ENCODE measurements at places on chromosomes 2 and 18.

- DNase-seq = no peak
These were observed 353.1 kb upstream of the FANCL start for GRCh38 chr2:58594175-58594574.

DNA sequence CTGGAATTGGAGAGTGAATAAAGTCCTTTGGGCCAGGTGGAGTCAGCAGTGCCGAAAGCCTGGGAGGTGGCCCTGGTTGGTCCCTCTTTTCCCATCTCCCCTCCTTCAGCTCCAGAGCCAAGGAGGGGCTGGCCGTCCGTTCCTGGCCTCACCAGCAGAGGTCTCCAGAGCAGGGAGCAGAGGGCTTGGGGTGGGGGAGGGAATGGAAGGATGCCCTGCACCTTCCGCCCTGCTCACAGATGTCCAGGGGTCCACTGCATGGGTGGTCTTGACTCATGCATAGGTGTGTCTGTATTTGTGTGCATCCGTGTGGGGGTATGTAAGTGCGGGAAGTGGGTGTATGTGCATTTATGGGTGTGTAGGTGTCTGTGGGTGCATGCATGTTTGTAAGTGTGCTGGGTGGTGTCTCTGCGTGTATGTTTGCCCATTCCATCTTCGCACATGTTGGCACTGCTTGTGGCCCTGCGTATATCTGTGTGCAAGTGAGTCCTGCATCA is 201.8 kb downstream of the ZFP36L2 start:
- DNase-seq = peak; percentile 75

GRCh38 chr2:130871843-130872740 is 35.4 kb downstream of the ARHGEF4 start:
- DNase-seq = peak; percentile 0

- DNase-seq = no peak
These were observed 1042.9 kb upstream of the ACVR2A start for GRCh38 chr2:146801886-146802285.

DNA sequence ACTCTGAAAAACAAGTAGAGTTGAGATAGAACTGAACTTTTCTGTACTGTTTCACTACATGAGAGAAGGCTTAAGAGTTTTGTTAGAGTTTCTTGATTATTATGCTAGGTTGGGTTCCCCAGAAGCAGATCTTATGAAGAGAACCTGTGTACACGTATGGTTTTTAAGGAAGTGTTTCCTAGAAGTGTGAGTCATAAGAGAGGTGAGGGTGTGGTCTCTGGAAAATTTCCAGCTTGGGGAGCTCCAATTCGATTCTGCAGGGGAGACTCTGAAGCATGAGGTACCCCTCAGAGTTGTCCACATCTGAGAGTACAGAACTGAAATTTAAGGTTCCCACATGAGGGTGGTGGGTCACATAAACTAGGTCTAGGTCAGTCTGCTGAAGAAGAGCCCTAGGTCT is 83.3 kb upstream of the MAP2 start:
- no peak for DNase-seq

DNA sequence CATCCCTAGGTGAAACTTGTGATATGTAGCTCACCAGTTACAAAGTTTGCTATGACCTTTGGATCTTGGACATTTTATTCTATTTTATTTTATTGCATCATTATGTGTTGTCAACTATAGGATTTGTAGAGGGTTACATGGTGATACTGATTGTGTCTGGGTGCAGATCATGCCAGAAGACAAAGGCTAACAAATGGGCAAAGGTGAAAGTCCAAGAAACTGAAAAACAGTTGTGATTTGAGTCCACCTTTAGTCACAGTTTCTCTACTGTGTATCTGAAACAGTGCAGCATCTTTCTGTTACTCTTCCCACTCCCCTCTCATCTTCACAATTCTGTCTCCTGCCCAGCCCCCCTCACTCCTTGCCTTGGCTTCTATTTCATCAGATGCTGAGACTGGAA is 111.9 kb upstream of the LYPD6 start:
- DNase-seq = no peak

GRCh38 chr2:231126123-231126522 is 1.3 kb upstream of the HTR2B start:
- no peak for DNase-seq

GRCh38 chr2:241983571-241984270 is 114.2 kb downstream of the RTP5 start:
- DNase-seq = no peak

DNA sequence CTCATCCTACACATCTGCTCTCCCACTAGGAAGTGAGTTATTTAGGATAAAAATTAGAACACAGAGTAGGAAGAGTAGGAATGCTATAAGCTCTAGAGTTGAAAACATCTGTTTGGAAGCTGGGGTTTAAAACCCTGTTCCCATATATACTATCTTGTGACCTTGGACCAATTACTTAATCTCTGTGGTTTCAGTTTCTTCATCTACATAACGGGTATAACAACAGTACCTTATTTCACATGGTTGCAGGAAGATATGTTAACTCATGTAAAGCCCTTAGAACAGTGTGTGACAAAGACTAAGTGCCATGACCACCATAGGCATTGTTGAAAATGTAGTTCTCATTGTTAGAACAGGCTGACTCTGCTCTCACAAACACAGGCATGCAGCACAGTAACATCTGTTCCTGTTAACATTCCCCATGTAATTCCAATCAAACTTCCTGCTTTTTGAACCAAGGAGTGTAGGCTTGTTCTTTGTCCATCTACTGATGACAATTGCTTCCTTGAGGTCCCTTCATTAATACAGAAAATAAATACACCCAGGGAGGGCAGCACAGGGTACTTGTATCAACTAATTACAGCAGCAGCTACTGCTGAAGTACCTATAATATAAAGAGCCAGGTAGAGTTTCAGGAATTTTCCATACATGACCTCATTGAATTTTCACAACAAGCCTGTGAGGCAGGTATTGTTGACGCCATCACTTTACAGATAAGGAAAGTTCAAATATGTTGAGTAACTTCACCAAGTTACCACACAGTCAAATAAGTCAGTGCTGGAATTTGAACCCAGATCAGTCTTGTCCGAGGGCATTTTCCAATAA is 204.2 kb downstream of the L3MBTL4 start:
- DNase-seq = no peak

DNA sequence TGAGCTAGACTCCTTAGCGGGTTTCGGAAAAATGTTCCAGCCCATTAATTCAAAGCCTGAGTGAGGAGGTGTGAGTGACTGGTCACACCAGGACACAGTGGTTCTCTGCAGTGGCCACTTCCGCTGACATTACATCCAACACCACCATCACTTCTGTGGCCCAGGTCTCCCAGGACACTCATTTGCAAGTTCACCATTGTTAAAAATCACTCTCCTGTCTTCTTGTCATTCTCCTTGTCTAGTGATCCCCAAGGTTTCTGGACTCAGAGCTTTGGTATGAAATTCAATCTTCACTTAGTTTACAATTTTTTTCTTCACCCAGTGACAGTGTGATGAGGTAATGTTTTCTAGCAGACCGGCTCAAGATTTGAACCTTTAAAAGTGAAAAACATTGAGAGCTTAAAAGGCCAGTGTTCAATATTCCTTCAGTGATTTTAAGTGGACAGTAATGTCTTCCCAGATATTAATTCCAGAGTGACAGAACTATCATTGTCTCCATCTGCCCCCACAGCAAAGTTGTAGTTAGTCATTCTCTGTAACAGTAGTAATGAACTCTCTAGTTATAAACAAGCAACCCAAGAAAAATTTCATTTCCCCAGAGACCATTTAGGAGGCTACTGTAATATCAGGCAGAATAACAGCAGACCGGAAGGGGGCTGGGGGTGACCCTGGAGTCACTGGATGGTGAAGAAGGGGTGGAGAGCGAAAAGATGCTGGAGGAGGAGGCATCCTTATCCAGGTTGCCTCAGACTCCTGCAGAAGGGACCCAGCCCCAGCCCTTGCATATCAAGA is 164.9 kb downstream of the GFPT1 start:
- no peak for DNase-seq

DNA sequence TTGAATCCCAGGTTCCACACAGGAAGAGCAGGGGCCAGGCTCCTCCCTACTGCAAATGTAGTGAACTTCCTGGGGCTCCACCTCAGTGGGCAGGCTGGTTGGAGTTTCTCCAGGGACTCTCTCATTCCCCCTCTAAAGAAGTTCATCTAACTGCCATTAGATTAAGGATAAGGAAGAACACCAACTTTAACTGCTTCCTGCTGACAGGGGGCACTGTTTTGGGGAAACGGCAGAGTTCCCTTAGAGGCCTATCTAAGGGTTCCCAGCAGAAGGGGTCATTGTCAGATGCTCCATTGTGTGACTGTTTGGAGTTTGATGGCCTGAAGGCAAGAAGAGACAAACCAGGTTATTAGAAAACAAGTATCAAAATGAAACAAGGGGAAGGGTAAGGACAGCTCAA is 2159.7 kb upstream of the PIK3C3 start:
- DNase-seq = no peak

DNA sequence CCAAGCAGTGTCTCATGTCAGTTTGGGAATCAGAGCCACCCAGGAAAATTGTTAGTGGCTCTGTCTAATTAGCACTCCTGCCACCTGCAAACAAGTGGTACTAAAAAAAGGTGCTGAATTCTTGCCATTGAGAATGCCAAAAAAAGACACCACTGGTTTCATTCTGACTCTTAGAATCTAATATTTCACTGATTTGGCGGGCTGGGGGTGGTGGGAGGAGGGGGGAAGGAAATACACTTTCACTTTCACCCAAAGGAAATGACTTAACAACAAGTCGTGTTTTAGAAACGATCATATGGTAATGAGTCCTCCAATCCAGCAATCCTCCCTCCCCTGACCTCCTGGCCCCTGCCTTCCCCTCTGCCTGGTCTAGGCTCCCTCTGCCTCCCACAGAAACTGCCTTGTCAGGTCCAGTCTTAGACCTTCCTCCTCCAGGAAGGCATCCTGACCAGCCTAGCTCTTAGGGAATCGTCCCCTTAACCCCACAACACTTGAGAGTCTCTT is 4.4 kb upstream of the KLHL29 start:
- DNase-seq = no peak

- DNase-seq = no peak
These were observed 168.7 kb upstream of the HDAC4 start for GRCh38 chr2:239569401-239570090.
